Activated CD4-positive, alpha-beta T cell treated with anti-CD3 and anti-CD28 coated beads, Interleukin-2, amount 50 U/mL, for 24 hours (primary cell): ENCODE measurements at places on chromosomes 11 and 22.
A peak's percentile ranks its signal among the peaks of the same experiment; 100 is the strongest.

DNA sequence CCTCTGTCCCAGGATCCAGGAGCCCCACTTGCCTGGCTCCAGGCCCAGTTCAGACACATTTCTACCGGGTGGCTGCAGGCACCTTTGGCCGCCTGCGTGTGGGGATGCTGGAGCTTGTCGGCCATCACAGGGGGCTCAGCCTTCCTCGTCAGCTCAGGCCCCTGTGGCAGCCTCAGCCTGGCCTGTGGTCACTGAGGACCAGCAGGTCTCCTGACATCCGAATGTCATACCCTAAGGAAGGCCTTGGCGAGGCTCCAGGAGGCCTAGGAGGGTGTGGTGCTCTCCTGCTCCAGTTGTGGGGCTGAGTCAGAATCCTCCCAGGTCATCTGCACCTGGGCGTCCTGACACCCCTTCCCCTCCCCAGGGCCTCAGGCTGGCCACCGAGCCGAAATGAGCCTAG is 14.9 kb upstream of the SOX10 start:
- DNase-seq, result no peak

DNA sequence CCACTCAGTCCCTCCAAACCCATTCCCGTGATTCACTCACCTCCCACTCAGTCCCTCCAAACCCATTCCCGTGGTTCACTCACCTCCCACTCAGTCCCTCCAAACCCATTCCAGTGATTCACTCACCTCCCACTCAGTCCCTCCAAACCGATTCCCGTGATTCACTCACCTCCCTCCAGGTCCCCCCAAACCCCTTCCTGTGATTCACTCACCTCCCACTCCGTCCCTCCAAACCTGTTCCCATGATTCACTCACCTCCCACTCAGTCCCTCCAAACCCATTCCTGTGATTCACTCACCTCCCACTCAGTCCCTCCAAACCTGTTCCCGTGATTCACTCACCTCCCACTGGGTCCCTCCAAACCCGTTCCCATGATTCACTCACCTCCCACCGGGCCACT is 639.6 kb downstream of the BRD1 start:
- no peak for DNase-seq

GRCh38 chr11:71213696-71214552 is 38.5 kb downstream of the SHANK2 start:
- DNase-seq, result no peak

DNA sequence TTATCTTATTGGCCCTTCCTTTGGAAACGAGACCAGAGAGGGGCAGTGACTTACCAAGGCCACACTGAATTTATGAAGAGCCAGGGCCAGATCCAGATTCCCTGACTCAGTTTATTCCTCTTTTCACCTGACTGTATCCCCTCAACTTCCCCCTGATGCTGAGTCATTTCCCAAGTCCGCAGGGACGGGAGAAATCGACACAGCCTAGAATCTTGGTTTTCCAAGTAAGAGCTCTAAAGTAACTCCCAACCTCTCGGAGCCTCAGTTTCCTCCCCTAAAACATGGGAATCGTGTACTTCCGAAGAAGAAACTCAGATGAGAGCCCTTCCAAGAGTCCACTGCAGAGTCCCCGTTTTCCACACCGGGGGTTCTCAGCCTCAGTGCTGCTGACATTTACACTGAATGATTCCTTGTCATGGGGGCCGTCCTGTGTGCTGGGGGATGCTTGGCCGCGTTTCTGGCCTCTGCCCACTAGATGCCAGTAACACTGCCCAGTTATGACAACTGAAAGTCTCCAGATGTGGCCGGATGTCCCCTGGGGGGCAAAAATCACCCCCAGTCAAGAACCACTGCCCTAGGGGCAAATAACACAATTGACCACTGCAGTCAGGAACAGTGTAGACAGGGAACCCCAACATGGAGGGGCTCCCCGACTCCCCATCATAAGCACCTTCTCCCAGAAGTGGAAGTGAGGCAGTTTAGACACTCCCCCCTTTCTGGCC is 11.2 kb downstream of the MPST start:
- DNase-seq, result no peak

- DNase-seq, result no peak
These were observed 146.2 kb downstream of the ATXN10 start for GRCh38 chr22:45817745-45818423.

- no peak for DNase-seq
These were observed 10.7 kb upstream of the SEC14L6 start for GRCh38 chr22:30557243-30557642.

GRCh38 chr11:118295815-118296454 is 8.6 kb upstream of the CD3E start:
- DNase-seq, result peak; percentile 52

- no peak for DNase-seq
These were observed 6.5 kb upstream of the MFNG start for GRCh38 chr22:37492428-37493344.
